Spleen (tissue), 13 donors: ENCODE measurements at places on chromosomes 16 and 17. TPM values are rescaled to one million over a fixed set of nuclear protein-coding genes. Genes with fewer than 3 reads are reported as not detected.
A peak's percentile ranks its signal among the peaks of the same experiment; 100 is the strongest.

Gene PCGF2
- 13.7 TPM for polyA plus RNA-seq

Gene CACNB1
- 2.0 TPM for polyA plus RNA-seq

Gene SDR42E2
- 0.14 TPM for polyA plus RNA-seq

Gene TLCD2
- polyA plus RNA-seq: 0.26 TPM

DNA sequence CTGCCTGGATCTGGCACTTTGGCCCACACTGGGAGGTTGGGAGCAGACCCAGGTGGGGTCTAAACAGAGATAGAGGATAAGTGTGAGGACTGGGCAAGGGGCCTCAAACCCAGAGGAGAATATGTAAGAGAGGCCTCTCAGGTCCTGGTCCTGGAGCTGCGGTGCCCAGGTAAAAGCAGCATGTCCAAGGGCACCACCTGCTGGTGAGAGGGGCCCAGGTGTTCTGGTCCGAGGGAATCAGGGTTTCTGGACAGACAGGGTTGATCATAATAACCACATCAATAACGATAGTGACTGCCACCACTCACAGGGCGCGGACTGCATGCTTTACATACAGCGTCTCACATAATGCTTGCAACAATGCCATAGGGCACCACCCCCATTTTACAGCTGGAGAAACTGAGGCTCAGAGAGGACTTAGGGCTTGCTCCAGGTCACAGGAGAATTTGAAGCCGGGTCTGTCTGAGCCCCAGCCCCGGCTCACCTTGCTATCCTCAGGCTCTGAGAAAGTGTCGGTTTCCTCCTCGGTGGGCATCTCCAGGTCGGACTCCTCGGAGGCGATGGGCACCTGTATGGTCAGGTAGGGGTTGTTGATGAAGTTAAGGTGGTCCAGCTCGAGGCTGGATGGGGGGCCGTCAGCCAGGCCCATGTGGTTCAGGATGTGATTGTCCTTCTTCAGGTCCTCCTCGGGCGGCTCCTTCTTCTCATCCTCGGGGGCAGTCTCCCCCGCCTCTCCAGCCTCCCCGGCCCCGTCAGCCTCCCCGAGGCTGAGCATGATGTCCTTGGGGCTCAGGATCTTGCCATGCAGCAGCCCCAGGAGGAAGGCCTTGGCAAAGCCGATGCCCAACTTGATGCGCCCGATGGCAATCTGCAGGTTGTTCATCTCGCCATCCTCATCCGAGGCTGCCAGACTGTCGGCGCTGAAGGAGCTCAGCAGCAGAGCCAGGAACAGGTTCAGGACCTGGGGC, 19.1 kb upstream of the CD79B start:
- no peaks in the 10 kb centered on the region for H3K27me3 ChIP-seq
- DNase-seq: peak; percentile 87
- H3K4me1 ChIP-seq: peaks cover 48% of the 10 kb centered on the region

- H3K27me3 ChIP-seq: peaks cover 11% of the 10 kb centered on the region
- no peak for DNase-seq
- H3K4me3 ChIP-seq: no peak overlapping the region
- H3K27ac ChIP-seq: no peak overlapping the region
- peaks cover 20% of the 10 kb centered on the region for H3K4me1 ChIP-seq
Measured at GRCh38 chr17:36481829-36482228, 4.7 kb upstream of the ZNHIT3 start.

- H3K27ac ChIP-seq: peak overlapping the region; percentile 91
- H3K4me3 ChIP-seq: no peak overlapping the region
- peak; percentile 91 for DNase-seq
- no peaks in the 10 kb centered on the region for H3K36me3 ChIP-seq
- H3K27me3 ChIP-seq: no peaks in the 10 kb centered on the region
Measured at GRCh38 chr17:38728290-38728831, 1.8 kb upstream of the CISD3 start.

DNA sequence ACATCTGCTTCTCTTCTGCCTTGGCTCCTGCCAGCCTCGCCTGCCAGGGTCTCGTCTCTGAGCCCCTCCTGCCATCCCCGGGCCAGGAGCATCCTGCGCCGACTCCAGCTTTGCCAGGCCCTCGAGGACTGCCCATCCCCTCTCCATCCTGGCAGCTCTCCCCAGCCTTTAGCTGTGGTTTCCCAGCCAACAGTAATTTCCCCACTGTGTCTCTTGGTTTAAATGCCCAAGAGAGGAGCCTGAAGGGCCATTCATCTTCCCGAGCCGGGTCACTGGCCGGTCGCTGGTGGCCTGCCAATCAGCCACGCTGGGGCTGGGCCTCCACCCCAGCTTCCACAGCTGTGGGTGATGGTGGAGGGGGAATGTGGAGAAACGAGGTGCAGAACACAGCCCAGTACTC, 47.8 kb downstream of the MRC2 start:
- H3K36me3 ChIP-seq: no peaks in the 10 kb centered on the region
- no peak for DNase-seq
- H3K27ac ChIP-seq: no peak overlapping the region
- H3K4me1 ChIP-seq: no peaks in the 10 kb centered on the region

DNA sequence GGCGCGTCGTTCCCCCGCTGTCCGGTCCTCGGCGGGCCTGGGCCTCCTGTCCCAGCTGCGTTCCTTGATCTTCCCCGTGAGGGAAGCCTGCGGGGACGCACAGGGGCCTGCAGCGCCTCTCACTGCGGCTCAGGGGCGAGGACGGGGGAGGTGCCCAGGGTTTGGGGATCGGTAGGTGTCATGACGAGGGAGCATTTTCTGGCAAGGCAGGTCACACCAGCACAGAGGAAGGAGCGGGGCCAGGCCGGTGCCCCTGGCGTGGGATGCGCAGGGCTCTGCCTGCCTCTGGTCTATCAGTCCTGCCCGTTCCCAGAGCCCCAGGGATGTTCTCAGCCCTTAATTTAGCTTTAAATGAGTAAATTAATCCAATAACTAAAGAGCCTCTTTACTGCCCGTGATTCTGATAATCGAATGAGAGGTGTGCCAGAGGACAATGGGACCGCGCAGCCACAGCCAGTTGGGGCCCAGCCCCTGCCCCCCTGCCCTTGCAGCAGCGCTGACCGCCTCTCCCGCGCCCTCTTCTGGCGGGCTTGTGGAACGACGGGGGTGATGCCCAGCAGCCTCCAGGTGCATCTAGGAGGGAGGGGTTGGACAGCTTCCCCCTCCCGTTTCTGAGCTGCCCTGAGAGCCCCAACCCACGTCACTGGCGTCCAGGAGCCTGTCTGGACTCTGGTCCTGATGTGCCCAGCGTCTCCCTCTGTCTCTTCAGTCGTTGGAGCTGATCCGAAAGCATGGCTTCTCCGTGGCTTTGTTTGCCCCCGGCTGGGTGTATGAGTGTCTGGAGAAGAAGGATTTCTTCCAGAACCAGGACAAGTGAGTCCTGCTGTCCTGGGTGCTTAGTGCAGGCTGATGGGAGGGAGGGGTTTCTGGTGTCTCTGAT, 7.9 kb downstream of the ENGASE start:
- H3K4me3 ChIP-seq: no peak overlapping the region
- no peak overlapping the region for H3K27ac ChIP-seq
- H3K36me3 ChIP-seq: peaks cover 100% of the 10 kb centered on the region
- no peaks in the 10 kb centered on the region for H3K4me1 ChIP-seq
- peak; percentile 85 for DNase-seq

GRCh38 chr17:57309479-57309878, 53.2 kb downstream of the MSI2 start:
- no peak for DNase-seq
- H3K27me3 ChIP-seq: no peaks in the 10 kb centered on the region
- H3K27ac ChIP-seq: no peak overlapping the region
- H3K4me3 ChIP-seq: no peak overlapping the region
- H3K4me1 ChIP-seq: peaks cover 17% of the 10 kb centered on the region
- H3K36me3 ChIP-seq: no peaks in the 10 kb centered on the region

DNA sequence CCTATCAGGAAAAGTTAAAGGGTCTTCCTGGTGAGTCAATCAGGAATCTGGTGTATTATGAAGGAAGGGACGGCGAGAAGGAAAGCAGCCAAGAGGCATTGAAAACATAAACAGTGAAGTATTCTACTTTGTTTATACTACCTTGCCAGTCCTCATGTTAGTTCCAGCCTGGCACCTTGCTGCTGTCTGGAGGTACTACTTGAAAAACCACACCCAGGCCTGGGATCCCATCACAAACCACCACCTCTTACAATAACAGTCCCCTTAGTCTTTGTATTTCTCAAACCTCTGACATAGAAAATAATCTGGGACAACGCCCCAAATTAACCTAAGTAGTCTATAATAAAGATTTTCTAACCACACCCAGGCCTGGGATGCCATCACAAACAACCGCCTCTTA, 676.7 kb upstream of the SOX9 start:
- no peaks in the 10 kb centered on the region for H3K4me1 ChIP-seq
- H3K27me3 ChIP-seq: no peaks in the 10 kb centered on the region
- H3K36me3 ChIP-seq: no peaks in the 10 kb centered on the region
- no peak overlapping the region for H3K27ac ChIP-seq
- DNase-seq: no peak

DNA sequence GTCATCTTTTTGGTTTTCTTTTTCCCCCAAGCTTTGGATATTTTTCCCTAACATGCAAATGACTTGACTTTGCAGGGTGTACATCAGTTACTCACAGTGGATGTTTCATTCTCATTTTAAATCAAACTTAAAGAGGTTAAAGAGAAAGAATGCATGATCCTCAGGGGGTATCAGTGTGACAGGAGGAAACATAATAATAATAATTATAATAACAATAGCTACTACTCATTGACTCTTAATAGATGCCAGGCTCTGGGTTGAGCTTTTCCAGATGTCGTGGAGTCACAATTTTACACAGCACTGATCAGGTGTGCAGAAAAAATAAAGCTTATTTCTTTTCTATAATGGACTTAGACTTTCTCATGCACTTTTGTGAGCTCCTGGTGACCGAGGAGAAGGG, 157.2 kb upstream of the CACNG3 start:
- H3K27me3 ChIP-seq: no peaks in the 10 kb centered on the region
- peaks cover 12% of the 10 kb centered on the region for H3K36me3 ChIP-seq
- DNase-seq: no peak
- no peaks in the 10 kb centered on the region for H3K4me1 ChIP-seq
- no peak overlapping the region for H3K4me3 ChIP-seq

DNA sequence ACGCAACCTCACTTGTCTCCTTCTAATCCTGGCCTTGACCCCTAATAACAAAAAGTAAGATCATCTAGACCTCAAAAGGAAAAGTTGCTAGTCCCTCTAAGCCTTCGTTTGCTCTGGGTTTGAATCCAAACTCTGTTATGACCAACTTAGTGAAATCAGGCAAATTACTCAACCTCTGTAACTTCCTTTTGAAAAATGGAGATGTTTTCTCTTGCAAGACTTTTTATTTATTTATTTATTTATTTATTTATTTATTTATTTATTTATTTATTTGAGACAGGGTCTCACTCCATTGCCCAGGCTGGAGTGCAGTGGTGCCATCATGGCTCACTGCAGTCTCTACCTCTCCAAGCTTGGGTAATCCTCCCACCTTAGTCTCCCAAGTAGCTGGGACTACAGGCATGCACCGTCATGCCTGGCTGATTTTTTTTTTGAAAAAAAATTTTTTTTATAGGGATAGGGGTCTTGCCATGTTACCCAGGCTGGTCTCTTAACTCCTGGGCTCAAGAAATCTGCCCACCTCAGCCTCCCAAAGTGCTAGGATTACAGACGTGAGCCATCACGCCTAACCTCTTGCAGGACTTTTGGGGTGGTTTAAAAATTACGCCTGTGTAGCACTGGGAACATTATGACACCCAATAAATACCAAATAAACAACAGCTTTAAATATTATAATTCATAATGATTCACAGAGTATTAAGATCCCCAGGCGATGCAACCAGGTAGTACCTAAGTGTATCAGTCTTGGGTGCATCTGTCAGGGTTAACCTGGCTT, 63.4 kb downstream of the PITPNC1 start:
- H3K27ac ChIP-seq: peak overlapping the region; percentile 77
- H3K27me3 ChIP-seq: no peaks in the 10 kb centered on the region
- peak overlapping the region; percentile 35 for H3K4me3 ChIP-seq
- no peak for DNase-seq

GRCh38 chr16:80754476-80754875, 49.9 kb downstream of the CDYL2 start:
- no peaks in the 10 kb centered on the region for H3K4me1 ChIP-seq
- H3K27me3 ChIP-seq: no peaks in the 10 kb centered on the region
- no peak for DNase-seq
